ENCODE measurements at places on chromosomes 6 and 20.

DNA sequence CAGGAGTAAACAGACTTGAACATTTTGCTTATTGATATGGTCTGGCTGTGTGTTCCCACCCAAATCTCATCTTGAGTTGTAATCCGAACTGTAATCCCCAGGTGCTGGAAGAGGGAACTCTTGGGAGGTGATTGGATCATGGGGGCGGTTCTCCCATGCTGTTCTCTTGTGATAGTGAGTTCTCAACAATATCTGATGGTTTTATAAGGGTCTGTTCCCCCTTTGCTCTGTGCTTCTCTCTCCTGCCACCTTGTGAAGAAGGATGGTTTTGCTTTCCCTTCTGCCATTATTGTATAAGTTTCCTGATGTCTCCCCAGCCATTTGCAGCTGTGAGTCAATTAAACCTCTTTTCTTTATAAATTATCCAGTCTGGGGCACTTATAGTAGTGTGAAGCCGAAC, 40.0 kb downstream of the MYLIP start:
- DNase-seq = peak; percentile 40

DNA sequence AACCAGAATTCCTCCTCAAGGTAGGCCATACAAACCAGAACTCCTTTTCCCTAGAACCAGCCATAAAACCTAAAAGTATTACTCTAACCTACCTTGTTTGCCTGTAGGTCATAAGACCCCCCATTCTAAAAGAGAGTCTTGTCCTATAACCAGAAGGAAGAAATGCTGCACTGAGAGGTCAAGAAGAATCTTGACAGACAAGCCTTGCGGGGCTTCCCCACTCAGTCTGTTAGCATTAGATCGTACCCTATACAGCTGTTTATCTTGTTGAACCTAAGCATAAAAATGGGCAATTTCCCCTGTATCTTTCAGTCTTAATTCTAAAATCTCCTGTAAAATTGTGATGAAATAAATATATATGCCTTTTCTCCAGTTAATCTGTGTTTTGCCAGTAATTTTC, 52.3 kb upstream of the HFE start:
- no peak for DNase-seq

- DNase-seq = no peak
Measured at GRCh38 chr6:25410102-25410501, 130.9 kb downstream of the CARMIL1 start.

DNA sequence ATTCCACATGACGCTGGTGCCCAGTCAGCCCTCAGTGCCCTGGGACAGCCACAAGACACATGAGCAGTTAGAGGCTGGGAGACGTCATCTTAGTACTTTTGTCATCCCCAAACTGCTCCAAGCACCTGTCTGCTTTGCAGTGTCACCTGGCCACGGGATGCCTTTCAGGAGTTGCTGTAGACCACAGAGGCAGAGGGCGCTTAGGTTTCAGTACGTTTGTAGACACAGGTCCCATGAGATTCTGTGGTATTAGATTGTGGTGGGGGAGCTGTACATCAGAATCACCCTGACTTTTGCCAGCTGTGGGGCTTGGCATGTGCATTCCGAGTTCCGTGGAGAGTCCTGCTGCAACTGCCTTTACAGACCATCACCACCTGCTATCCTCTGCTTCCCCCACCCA, 16.7 kb downstream of the MAVS start:
- DNase-seq = no peak

- DNase-seq = no peak
Measured at GRCh38 chr6:21107796-21108195, 485.8 kb upstream of the SOX4 start.

DNA sequence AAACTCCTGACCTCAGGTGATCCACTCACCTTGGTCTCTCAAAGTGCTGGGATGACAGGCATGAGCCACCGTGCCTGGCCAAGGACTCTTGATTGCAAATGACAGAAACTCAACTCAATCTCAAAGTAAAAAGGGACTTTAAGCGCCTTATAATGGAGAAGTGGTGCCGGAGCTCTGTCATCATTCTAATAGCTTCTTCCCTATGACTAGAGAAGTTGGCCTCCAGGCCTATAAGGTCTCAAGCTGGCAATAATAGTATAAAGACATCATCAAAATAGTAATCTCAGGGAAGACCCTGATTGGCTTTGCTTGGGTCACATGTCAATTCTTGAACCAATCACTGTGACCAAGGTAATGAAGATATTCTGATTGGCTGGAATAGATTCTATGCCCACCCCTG, 8.5 kb upstream of the KIAA1755 start:
- DNase-seq = no peak

- no peak for DNase-seq
Measured at GRCh38 chr6:169776379-169776778, 25.0 kb downstream of the ERMARD start.

DNA sequence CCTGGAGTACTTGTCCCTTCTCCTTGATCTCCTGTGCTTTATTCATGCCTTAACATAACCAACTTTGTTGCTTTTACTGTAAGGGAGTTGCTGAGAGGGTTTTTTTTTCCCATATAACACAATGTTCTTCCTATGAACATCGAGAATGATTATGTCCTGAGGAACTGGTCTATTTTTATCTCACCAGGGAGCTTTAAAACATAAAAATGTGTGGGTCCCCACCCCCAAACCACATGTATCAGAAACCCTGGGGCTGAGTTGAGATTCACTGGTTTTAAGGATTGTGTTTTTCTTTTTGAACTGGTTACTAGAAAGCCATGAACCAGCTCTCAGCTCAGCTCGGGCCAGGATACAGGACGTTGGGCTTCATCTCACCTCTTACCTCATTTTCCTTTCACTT, 118.5 kb upstream of the JAG1 start:
- no peak for DNase-seq

DNA sequence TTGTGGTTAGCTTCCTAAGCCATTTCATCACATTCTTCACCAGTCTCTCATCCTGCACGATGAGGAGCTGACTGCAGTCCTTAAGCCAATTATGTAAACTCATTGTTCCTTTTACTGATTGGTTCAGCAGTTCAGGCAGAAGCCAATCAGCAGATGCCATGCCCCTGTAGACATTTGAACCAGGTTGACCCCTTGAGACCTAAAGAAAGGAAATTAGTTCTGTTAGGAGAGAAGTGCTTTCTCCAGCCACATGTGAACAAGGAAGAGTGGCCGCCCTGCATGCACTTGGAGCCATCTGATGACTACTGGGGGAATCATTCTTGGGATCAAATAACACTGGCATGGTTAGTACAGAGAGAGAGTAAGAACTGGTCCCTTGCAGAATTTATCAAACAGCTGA, 535.2 kb upstream of the ID4 start:
- no peak for DNase-seq

- no peak for DNase-seq
Measured at GRCh38 chr20:62246872-62247652, 8.7 kb downstream of the OSBPL2 start.

GRCh38 chr6:8065519-8065911, 1.3 kb upstream of the BLOC1S5 start:
- no peak for DNase-seq

GRCh38 chr6:108133594-108134179, 32.1 kb upstream of the NR2E1 start:
- DNase-seq = peak; percentile 75

DNA sequence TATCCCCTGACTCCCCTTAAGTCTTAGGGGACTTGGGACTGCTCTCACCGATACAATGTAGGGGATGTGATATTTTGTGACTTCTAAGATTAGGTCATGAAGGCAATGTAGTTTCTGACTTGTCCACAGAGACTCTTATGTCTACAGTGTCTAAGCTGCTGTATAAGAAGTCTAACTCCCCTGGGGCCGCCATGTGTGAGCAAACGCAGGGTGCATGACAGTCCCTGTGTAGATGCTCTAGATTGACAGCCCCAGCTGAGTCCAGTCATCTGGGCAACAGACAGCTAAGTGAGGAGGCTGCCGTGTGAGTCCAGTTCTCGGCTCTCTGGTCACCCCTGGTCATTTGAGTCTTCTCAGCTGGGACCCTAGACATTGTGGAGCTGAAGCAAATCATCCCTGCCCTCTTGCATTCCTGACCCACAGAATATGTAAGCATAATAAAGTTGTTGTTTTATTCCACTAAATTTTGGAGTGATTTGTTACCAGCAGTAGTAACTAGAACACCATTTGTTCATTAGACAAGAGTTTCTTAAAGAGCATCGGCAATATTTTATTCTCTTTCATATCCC, 743.3 kb upstream of the CHD6 start:
- DNase-seq = no peak

DNA sequence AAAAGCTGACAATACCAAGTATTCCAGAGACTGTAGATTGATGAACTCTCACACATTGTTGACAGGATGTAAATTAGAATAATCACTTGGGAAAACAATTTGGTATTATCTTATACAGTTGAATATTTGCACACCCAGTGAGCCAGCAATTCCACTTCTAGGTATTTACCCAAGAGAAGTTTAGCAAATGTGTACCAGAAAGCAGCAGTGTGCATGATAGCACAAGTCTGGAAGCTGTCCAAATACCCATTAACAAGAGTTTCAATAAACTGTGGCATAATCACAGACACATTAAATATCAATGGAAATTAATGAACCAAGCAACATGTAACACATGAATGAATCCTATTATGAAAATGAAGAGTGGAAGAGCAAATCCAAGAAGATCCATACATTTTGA, 233.6 kb downstream of the TPBG start:
- no peak for DNase-seq

- no peak for DNase-seq
Measured at GRCh38 chr6:68758559-68758958, 123.5 kb downstream of the ADGRB3 start.

Data from amniotic epithelial cell (primary cell).